ENCODE measurements at places on chromosomes 1 and 21. TPM values are rescaled to one million over a fixed set of nuclear protein-coding genes. Genes with fewer than 3 reads are reported as not detected.

DNA sequence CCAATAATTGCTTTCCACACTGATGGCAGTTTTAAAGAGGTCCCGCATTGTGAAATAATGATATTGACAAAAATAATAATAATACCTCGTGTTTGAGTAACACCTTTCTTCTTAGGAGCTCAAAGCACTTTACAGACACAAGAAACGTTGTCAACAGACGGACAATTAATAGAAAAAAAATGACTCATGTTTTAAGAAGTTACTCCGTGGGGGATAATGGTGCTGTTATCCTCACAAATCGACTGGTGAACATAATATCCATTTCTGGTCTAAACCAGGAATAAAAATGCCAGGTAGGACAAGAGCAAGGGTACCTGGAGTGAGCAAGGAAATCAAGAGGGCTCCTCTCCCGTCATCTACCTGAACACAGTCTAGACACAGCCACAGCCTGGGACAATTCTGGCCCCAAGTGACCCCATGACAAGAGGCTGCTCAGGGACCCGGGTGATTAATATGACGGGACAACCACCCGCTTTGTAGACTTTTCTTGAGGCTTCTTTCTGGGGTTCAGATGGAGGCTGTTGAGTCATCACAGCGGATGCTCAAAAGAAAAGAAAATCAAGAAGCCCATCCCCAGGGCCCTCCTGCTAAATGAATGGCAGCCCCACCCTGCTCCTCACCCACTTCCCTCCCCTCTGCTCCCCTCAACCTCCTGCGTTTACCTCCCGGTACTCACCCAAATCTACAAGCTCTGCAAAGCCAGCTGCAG is 146.2 kb upstream of the IRF2BP2 start:
- DNase-seq = no peak

DNA sequence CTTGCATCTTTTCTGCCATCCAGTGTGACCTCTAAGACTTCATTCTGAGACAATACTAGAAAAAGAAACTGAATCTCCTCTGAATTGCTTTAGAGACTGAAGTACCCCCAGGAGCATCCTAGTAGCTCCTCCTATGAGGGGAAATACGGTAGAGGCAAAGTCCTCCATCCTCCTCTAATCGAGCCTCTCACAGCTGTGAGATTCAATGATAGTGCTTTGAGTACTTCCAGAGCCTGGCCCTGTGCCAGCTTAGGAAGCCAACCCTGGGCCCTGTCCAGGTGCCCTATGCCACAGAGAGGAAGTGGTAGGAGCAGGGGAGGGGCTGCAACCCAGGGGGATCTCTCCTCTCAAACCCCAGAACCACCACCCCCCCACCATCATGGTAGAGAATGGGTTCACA is 10.7 kb downstream of the RORC start:
- no peak for DNase-seq

GRCh38 chr1:48572646-48573258 is 100.7 kb upstream of the SPATA6 start:
- DNase-seq = no peak

- DNase-seq = no peak
These were observed 1177.6 kb downstream of the PLA2G4A start for GRCh38 chr1:188006354-188006753.

- no peak for DNase-seq
These were observed 14.7 kb downstream of the TMCO1 start for GRCh38 chr1:165753934-165754333.

GRCh38 chr21:39934895-39935294 is 67.7 kb downstream of the PCP4 start:
- DNase-seq = no peak

DNA sequence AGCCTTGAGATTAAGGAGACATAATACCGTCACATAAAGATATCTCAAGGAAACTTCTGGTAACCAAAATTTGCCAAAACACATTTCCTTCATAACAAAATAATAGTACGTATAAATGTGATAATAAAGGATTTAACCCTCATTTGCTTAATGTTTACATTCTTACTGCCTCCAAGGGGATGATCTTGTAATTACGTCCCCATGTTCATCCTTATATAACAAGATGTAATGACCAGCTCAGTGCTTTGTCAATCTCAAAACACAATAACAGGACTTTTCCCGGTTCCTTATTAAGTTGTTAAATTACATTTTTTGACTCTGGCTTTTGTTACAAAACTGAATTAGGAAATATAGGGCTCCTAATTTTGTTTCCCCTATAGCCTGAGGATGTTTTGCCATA is 41.3 kb upstream of the UHMK1 start:
- no peak for DNase-seq

DNA sequence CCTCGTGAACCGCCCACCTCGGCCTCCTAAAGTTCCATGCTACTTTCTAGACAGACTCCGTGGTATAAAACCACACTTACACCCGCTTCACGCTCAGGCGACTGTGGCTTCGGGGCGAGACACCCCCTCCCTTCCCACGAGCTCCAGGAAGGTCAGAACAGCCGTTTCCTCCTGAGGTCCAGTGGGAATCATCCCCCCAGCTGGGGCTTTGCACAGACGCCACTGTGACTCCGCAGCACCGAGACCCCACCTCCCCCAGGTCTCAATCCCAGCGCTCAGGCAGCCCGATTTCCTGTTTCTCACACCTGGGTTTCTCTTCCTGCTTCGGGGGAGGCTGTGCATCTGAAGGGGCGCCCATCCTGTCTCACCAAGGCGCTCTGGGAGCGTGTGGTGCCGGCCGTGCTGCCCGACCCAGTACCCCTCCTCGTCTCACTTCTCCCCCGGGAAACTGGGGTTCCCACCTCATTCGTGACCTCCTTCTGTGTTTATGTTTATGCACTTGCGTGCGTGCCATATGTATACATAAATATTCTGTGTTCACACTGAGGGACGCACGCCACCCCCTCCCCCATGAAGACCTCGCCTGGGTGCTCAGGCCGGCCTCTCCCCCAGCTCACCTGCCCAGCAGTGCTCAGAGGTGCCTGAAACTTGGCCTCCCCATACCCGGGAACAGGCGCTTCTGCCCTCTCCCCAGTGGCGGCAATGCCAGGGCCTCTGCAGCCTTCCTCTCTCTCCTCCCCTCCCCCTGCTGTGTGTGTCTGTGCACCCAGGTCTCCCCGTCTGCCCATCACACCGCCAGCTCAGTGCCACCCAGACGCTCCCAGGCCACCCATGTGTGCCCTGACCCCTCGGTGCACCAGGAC is 14.6 kb downstream of the SLC35E2B start:
- DNase-seq = no peak

DNA sequence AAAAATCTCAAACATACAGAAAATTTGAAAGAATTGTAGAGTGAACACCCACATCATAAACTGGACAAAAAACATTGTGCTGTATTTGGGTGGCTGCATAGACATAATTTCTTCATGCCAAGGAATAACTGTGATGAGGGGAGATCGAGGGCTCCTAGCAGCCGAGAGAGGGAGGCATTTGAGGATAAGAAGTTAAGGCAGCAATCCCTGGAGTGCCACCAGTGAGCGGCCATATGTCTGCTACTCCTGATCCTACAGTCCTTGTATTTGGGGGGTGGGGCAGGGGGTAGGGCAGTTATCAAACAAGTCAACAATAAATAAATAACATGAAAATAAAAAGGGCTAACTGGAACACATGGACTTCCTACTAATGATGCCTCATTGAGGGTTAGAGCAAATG is 54.5 kb downstream of the ATP5PO start:
- DNase-seq = no peak

- no peak for DNase-seq
These were observed 57.9 kb downstream of the EPRS1 start for GRCh38 chr1:219988387-219988786.

DNA sequence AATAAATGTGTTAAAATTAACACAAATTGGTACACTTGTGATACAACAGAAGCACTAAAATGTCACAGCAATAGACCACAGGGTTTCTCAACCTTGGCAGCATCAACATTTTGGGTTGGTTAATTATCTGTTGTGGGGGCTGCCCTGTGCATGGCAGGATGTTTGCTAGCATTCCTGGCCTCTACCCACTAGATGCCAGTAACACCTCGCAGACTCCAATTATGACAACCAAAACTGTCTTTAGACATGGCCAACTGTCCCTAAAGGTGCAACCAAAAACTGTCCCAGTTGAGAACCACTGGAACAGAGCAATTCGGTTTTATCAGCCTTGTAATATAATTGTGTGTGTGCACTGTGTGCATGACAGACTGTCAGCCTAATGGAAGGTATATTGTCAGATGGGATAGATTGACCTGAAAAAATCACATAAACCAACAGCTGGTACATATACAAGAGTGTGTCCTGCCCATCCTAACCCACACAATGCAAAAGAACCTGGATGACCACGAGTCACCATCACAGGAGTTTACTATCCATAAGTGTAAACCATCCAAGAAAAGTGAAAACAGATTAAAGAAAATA is 13.5 kb upstream of the ERG start:
- DNase-seq = no peak

Gene GUCA2B
- not detected for total RNA-seq

Gene FCGR1A
- 8.1 TPM for total RNA-seq

Gene ACTN2
- total RNA-seq = 3,389 TPM

Gene PRAMEF18
- total RNA-seq = not detected

Gene C1orf21
- total RNA-seq = 93.6 TPM

Gene KCNE2
- total RNA-seq = 0.22 TPM

Gene SHC1
- total RNA-seq = 70.5 TPM

Gene TNNT2
- total RNA-seq = 8,017 TPM

Gene CHIA
- total RNA-seq = not detected

Gene VN1R5
- total RNA-seq = not detected

Gene PLD5
- total RNA-seq = 0.24 TPM

Gene FCRL6
- 0.16 TPM for total RNA-seq
